Glutamatergic neuron (in vitro differentiated cells): ENCODE measurements at places on chromosomes 7 and 10. TPM values are rescaled to one million over a fixed set of nuclear protein-coding genes. Genes with fewer than 3 reads are reported as not detected.

- H3K27ac ChIP-seq, result no peak overlapping the region
- H3K4me3 ChIP-seq, result no peak overlapping the region
- peaks cover 2% of the 10 kb centered on the region for H3K27me3 ChIP-seq
These were observed 36.2 kb downstream of the ADK start for GRCh38 chr10:74187237-74187636.

- no peak for DNase-seq
- peaks cover 18% of the 10 kb centered on the region for H3K4me1 ChIP-seq
- peaks cover 7% of the 10 kb centered on the region for H3K27me3 ChIP-seq
These were observed 32.3 kb upstream of the NUB1 start for GRCh38 chr7:151309311-151309710.

GRCh38 chr10:2944788-2945187 lies 122.6 kb upstream of the PFKP start:
- H3K27ac ChIP-seq, result no peak overlapping the region
- peaks cover 4% of the 10 kb centered on the region for H3K4me1 ChIP-seq
- no peaks in the 10 kb centered on the region for H3K27me3 ChIP-seq
- peaks cover 4% of the 10 kb centered on the region for H3K36me3 ChIP-seq

DNA sequence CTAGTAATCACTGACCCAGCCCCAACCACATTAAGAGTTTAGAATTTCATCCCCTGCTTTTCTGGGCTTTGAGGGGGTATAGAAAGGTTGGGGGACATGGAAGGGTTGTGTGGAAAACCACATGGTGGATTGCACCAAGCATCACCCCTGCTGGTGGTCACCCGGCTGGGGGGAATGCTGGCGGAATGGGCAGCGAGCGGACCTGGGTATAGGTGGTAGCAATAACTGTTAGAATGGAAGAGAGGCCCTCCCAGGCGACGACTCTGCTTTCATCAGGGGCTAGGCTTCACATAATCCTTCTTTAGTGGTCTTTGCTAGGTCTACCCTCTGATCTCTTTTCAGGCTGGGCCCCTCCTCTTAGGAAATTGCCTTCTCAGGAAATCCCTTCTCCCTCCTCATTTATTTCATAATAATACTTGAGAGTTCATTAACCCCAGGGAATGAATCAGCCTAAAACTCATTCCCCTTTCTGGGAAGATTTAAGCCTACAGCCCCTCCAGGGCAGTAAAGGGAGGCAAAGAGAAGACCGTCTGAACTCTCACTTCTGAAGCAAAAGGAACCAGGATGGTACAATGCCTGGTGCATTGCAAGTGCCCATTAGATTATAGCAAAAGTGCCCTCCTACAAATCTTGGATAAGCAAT lies 90.7 kb upstream of the LEP start:
- H3K36me3 ChIP-seq, result no peaks in the 10 kb centered on the region
- H3K4me1 ChIP-seq, result peaks cover 6% of the 10 kb centered on the region
- no peaks in the 10 kb centered on the region for H3K27me3 ChIP-seq
- H3K4me3 ChIP-seq, result no peak overlapping the region
- no peak overlapping the region for H3K27ac ChIP-seq

GRCh38 chr10:85851325-85851724 lies 515.3 kb downstream of the GRID1 start:
- peaks cover 3% of the 10 kb centered on the region for H3K27me3 ChIP-seq
- H3K27ac ChIP-seq, result no peak overlapping the region

GRCh38 chr10:7563368-7563767 lies 103.4 kb downstream of the ITIH5 start:
- peaks cover 16% of the 10 kb centered on the region for H3K4me1 ChIP-seq
- no peak overlapping the region for H3K4me3 ChIP-seq
- H3K27ac ChIP-seq, result no peak overlapping the region
- H3K27me3 ChIP-seq, result peaks cover 3% of the 10 kb centered on the region
- no peaks in the 10 kb centered on the region for H3K36me3 ChIP-seq

DNA sequence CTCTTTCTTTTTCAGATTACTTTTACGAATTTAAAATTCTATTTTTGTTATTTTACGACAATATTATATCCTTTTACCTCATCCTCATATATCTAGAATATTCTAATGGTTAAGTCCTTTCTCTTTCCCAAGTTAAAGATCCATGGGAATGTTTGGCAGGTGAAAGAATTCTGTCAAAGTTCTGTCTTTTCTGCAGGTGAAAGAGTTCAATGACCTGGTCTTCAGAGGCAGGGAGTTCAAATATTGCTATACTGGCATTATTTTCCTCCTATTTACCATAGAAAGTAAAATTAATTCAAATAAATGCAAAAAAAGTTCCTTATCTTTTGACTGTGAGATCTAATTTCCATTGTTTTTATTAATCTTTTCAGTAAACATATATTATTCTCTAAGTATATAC lies 194.3 kb downstream of the ARL4A start:
- H3K27ac ChIP-seq, result no peak overlapping the region
- no peaks in the 10 kb centered on the region for H3K36me3 ChIP-seq
- H3K4me1 ChIP-seq, result no peaks in the 10 kb centered on the region
- H3K4me3 ChIP-seq, result no peak overlapping the region

The PDZD7 gene
- 1.5 TPM for total RNA-seq

The MGMT gene
- 15.9 TPM for total RNA-seq

The FGFBP3 gene
- total RNA-seq, result 7.5 TPM

The CFAP69 gene
- 0.71 TPM for total RNA-seq
